ENCODE measurements at places on chromosomes 3 and 15. TPM values are rescaled to one million over a fixed set of nuclear protein-coding genes. Genes with fewer than 3 reads are reported as not detected.

DNA sequence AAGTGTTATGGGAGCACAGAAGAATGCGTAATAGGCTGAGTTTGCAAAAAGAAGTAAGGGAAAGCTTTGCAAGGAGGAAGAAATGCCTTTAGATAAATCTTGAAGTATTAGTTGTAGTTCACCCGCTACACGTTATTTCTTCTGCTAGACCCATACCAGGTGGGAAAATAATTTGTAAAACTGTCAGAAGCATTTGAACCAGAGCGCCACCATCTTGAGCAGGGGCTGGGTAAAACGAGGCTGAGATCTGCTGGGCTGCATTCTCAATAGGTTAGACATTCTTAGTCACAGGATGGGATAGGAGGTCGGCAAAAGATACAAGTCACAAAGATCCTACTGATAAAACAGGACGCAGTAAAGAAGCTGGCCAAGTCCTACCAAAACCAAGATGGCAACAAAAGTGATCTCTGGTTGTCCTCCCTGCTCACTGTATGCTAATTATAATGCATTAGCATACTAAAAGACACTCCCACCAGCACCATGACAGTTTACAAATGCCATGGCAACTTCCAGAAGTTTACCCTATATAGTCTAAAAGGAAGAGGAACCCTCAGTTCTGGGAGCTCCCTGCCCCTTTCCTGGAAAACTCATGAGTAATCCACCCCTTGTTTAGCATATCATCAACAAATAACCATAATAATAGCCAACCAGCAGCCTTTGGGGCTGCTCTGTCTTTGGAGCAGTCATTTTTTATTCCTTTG is 50.0 kb upstream of the ZNF280D start:
- DNase-seq, result no peak

GRCh38 chr3:182585532-182586150 is 207.7 kb upstream of the ATP11B start:
- DNase-seq, result no peak

DNA sequence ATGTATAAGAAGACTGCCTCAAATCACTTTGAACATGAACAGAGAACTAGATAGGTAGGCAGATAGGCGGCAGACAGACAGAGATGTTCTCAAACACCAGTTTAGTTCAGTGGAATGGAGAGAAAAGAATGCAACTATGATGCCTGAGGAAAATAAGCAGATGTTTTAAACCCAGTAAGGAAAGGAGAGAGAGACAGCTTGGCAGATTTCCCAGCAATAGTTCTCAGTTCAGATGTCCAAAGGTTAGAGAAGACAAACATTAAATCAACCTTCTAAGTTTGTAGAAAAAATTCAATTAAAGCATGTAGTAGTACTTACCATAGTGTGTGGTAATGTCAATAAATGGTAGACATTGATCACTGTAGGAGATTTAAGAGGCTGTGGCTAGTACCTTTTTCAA is 209.6 kb upstream of the PFN2 start:
- no peak for DNase-seq

DNA sequence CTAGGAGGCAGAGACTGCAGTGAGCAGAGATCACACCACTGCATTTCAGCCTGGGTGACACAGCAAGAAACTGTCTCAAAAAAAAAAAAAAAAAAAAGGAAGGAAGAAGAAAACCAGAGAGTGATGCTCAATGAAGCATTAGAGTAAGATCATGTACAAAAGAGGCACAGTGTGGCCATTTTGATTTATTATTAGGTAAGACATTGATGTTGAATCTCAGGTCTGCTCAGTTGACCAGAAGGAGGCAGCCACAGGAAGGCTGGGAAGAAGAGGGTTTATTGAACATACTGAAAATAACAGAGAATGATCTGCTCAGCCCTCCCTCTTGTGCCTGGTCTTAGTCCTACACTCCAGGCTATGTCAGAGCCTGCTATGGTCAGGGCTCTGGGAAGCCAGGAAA is 15.6 kb downstream of the LRRK1 start:
- peak; percentile 48 for DNase-seq

- no peak for DNase-seq
Measured at GRCh38 chr15:36106640-36107335, 472.6 kb upstream of the CDIN1 start.

The GOLGA8K gene
- 0.59 TPM for total RNA-seq
